A673 (cell line): ENCODE measurements at places on chromosomes 4 and X. TPM values are rescaled to one million over a fixed set of nuclear protein-coding genes. Genes with fewer than 3 reads are reported as not detected.

WDR17 gene
- total RNA-seq = 6.9 and 8.1 TPM in 2 replicates

TMEM31 gene
- total RNA-seq = not detected in 2 replicates

HTN3 gene
- not detected in 2 replicates for total RNA-seq

KDR gene
- total RNA-seq = 0.42 and 0.47 TPM in 2 replicates

EFNB1 gene
- total RNA-seq = 76.8 and 78.1 TPM in 2 replicates

OTC gene
- total RNA-seq = not detected in 2 replicates

PARM1 gene
- 12.3 and 12.9 TPM in 2 replicates for total RNA-seq

PNMA6A gene
- 6.3 and 7.0 TPM in 2 replicates for total RNA-seq

CD40LG gene
- total RNA-seq = not detected in 2 replicates

SRPK3 gene
- not detected in 2 replicates for total RNA-seq

ANTXR2 gene
- total RNA-seq = 7.0 and 8.0 TPM in 2 replicates

FAM9C gene
- total RNA-seq = not detected in 2 replicates

MAGEC2 gene
- not detected in 2 replicates for total RNA-seq

UGT8 gene
- 1.2 and 1.8 TPM in 2 replicates for total RNA-seq

LRP2BP gene
- 0.19 TPM in 1 of 2 replicates, not detected in the other for total RNA-seq

CXCR3 gene
- total RNA-seq = not detected in 2 replicates

PPP1R2C gene
- not detected in 2 replicates for total RNA-seq

QDPR gene
- total RNA-seq = 14.7 and 17.7 TPM in 2 replicates

MAP7D2 gene
- total RNA-seq = 0.83 and 1.2 TPM in 2 replicates

CT47B1 gene
- total RNA-seq = not detected in 2 replicates

SLC25A6 gene
- total RNA-seq = 423 and 432 TPM in 2 replicates

PNMA5 gene
- not detected in 2 replicates for total RNA-seq

SHOX gene
- total RNA-seq = not detected in 2 replicates

MAP3K15 gene
- total RNA-seq = 0.06 and 0.35 TPM in 2 replicates

DCLK2 gene
- total RNA-seq = 4.9 and 6.7 TPM in 2 replicates

RAB40AL gene
- 0.97 and 1.1 TPM in 2 replicates for total RNA-seq

HS6ST2 gene
- 5.4 and 6.9 TPM in 2 replicates for total RNA-seq

WDFY3 gene
- total RNA-seq = 42.9 and 43.4 TPM in 2 replicates

IBSP gene
- total RNA-seq = not detected in 2 replicates

RNF150 gene
- 2.7 and 3.8 TPM in 2 replicates for total RNA-seq

MAGEA2 gene
- not detected in 2 replicates for total RNA-seq

CTAG1B gene
- not detected in 2 replicates for total RNA-seq

NKX6-1 gene
- 8.8 and 9.0 TPM in 2 replicates for total RNA-seq

BRS3 gene
- not detected in 2 replicates for total RNA-seq

ADAM29 gene
- total RNA-seq = not detected in 2 replicates

DACH2 gene
- total RNA-seq = not detected in 2 replicates
